ENCODE measurements at places on chromosomes 7 and 10. TPM values are rescaled to one million over a fixed set of nuclear protein-coding genes. Genes with fewer than 3 reads are reported as not detected.

ERVW-1 gene
- total RNA-seq = not detected

MYL7 gene
- total RNA-seq = 0.44 TPM

COL1A2 gene
- total RNA-seq = 2,752 TPM

TLX1 gene
- total RNA-seq = not detected

AKR1C2 gene
- total RNA-seq = 6.3 TPM

HOXA11 gene
- total RNA-seq = 17.8 TPM

EGFR gene
- total RNA-seq = 99.8 TPM

CPXM2 gene
- 0.72 TPM for total RNA-seq
